ENCODE measurements at places on chromosomes 6 and 20.

GRCh38 chr6:149224399-149224798 lies 93.1 kb upstream of the TAB2 start:
- DNase-seq = no peak

DNA sequence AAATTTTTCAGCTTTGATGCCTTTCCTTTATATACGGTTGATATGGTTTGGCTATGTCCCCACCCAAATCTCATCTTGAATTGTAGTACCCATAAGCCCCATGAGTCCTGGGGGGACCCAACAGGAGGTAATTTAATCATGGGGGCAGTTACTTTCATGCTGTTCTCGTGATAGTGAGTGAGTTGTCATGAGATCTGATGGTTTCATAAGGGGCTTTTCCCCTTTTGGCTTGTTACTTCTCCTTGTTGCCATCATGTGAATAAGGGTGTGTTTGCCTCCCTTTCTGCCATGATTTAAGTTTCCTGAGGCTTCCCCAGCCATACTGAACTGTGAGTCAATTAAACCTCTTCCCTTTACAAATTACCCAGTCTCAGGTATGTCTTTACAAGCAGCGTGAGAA lies 66.8 kb downstream of the ARHGAP18 start:
- DNase-seq = no peak

DNA sequence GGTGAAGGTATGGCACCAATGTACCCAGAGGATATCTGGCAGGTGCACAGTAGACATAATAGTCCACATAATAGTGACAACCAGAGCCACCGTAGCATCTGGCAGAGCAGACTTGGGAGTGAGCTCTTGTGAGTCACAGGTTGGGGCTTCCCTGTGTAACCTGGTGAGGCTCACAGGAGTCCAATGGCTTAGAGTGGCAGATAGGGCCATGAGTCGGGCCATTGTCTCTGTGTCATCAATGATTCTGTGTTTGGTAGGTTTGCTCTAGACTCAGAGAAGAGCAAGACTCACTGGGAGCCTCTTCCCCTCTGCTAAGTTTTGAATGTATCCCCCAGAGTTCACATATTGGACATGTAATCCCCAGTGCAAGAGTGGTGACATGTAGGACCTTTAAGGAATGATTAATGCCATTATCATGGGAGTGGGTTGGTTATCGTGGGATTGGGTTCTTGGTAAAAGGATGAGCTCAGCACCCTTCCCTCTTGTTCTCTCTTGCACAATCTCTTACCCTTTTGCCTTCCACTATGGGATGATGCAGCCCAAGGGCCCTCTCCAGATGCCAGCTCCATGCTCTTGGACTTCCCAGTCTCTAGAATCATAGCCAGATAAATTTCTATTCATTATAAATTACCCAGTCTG lies 22.6 kb upstream of the SIRPA start:
- no peak for DNase-seq

DNA sequence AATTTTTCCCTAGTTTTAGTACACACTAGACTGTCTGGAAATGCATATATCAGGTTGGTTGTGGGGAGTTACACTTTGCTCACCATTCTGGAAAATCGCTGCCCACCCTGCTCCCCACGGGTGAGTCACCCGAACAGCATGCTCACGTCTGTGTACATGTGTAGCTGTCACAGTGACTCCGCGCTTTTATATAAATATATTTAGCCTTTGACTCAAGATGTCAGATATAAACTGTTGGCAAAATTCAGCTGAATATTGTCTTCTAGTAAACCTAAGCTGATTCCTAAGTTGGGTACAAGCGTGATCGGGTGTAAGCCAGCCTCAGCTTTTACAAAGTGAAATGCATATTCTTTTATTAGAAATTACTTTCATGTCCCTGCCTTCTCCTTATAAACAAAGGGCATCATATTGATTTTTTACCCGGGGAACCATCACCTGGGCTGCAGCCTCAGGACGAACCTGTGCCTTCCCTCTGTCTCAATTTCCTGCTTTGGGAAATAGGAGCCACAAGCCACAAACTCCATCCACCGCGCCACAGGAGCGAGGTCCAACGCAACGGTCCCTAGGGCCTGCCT lies 4.3 kb downstream of the SDCBP2 start:
- no peak for DNase-seq

DNA sequence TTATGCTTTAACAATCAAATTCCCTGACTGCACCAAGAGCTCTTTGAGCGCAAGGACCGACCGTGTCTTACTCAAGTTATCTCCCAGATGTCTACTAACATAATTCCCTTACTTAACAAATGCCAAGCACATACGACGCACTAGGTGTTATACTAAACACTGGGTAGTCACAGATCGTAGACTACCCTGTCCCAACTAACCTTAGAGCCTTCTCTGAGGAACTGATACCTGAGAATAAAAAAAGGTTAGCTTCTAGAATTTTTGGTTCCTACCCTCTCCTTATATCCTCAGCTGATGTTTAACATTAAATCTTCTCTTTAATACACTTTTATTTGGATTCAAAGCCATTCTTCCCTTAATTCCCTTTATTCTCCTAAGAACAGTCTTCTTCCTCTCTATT lies 38.5 kb downstream of the EPB41L2 start:
- DNase-seq = no peak

GRCh38 chr6:34602318-34603111 lies 46.4 kb upstream of the SPDEF start:
- DNase-seq = no peak

DNA sequence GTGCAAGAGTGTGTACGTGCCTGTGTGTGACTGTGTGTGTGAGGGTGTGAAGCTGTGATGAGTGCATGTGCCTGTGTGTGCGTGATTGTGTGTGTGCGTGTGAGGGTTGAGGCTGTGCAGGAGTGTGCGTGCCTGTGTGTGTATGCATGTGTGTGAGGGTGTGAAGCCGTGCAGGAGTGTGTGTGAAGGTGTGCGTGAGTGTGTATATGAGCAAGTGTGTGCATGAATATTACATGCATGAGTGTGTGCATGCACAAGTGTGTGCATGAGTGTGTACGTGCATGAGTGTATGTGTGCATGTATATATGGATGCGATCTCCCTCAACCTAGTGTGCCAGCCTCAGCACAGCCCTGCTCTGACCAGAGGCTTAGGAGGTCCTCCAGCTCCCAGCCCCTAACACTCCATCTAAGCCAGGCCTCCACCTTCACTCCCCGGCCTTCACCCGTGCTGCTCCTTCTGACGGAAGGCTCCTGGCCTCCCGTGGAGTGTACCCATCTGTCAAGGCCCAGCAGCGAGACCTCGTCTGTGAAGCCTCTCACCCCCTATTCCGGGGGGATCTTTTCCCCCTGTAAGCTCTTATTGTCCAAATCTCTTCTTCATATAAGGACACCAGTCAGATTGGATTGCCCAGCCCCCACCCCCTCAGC lies 19.9 kb upstream of the PHACTR3 start:
- DNase-seq = no peak

DNA sequence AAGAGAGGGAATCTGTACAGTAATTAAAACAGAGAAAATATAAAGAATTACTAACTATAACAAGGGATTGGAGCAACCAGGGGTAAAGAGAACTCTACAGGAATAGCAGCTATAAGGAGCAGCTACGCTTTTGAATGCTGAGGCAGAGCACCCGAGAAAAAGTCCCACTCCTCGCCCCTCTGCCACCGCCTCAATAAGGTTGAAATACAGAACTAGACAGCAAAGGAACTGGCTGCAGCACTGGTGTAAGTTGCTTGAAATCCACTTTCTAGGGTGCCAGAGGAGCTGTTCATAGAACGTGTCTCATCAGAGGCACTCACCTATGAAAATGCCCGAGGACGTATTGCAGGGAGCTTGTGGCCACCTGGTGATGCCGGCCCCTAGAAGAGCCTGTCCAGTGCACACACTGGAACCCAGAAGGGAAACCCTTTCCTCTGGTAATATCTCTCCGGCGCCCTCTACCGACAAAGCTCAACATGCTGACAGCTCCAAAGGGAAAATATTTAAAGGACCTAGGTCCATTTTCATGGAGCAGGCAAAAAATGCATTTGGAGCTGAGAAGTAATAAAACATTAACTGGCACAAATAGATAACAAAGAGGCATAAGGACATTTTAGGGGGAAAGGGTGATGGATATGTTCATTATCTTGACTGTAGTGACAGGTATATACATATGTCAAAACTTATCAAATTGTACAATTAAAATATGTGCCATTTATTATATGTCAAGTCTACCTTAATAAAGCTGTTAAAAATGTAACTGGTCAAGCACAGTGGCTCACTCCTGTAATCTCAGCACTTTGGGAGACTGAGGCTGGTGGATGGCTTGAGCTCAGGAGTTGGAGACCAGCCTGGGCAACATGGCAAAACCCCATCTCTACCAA lies 137.4 kb upstream of the HDAC2 start:
- no peak for DNase-seq

GRCh38 chr6:15510536-15511247 lies 152.1 kb downstream of the DTNBP1 start:
- no peak for DNase-seq

GRCh38 chr6:10310330-10310653 lies 104.6 kb downstream of the TFAP2A start:
- no peak for DNase-seq

GRCh38 chr6:144098993-144099392 lies 3.6 kb upstream of the SF3B5 start:
- no peak for DNase-seq

- DNase-seq = no peak
Observed at GRCh38 chr6:44333942-44334341, 8.5 kb upstream of the SPATS1 start.

- no peak for DNase-seq
Observed at GRCh38 chr20:48223715-48224114, 438.4 kb upstream of the SULF2 start.

DNA sequence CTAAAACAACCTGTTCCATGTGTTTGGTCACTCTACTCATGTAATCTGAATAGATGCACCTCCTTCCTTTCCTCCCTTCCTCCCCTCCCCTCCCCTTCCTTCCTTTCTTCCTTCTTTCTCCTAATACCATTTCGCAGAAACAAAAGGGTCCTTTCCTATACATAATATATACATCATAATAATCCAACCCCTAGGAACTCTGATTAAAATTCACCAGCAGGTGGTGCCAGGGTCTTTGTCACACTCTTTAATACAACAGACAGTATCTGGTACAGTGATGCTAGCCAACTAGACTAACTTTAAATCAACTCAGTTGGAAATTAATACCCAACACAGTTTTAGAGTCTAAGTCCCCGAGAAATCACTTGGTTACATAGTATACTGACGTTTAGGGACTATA lies 181.2 kb upstream of the SHLD1 start:
- DNase-seq = no peak

- DNase-seq = no peak
Observed at GRCh38 chr20:37988306-37988954, 44.8 kb downstream of the TTI1 start.

DNA sequence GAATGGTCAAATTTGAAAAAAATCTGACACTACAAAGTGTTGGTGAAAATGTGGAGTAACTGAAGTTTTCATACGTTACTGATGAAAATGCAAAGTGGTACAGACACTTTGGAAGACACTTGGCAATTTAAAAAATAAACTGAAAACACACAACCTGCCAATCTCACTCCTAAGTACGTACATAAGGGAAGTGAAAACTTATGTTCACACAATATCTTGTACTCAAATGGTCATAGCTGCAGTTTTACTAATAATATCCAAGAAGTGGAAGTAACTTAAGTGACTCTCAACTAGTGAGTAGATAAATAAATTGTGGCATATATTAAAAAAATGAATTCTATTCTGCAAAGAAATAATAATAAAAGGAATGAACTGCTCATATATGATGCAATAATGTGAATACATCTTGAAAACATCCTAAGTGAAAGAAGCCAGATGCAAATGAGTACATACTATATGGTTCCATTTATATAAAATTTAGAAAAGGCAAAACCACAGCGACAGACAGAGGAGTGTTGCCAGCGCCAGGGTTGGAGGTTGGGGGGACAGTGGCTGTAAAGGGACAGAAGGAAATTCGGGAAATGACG lies 198.2 kb downstream of the ERMARD start:
- DNase-seq = no peak

GRCh38 chr6:42694586-42694985 lies 27.8 kb downstream of the PRPH2 start:
- no peak for DNase-seq

GRCh38 chr20:16810216-16810615 lies 62.1 kb downstream of the OTOR start:
- no peak for DNase-seq

DNA sequence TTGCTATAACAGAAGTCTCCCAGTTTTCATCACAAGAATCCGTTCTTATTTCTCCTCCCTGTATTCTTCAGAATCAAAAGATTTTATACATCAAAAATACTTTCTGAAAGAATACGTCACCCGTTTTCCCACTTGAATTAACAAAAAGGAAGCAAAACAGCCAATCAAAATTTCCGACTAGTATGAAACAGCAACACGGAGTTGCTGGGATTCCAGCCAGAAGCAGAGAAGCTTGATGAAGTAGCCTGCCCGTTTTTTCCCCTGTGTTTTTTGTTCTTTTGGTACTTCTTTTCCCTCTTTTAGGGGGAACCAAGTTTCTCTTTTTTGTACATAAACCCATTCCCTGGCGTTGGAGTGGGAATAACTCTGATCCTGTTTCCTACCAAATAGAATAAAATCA lies 14.6 kb downstream of the TXLNB start:
- DNase-seq = no peak

DNA sequence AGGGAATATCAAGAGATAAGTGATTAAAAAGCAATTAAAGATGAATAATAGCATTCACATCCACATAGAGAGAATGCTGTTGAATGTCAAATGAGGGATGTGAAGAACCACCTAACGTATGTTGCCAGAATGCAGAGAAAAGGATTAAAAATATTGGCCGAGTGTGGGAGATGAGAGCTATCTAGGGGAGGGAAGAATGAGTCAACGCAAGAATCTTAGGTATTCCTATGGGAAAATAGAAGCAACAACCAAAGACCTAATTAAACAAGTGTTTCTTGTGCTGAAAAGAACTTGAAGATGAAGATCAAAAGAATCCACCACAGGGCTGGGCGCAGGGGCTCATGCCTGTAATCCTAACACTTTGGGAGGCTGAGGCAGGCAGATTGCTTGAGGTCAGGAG lies 12.2 kb upstream of the RSPH3 start:
- DNase-seq = no peak

DNA sequence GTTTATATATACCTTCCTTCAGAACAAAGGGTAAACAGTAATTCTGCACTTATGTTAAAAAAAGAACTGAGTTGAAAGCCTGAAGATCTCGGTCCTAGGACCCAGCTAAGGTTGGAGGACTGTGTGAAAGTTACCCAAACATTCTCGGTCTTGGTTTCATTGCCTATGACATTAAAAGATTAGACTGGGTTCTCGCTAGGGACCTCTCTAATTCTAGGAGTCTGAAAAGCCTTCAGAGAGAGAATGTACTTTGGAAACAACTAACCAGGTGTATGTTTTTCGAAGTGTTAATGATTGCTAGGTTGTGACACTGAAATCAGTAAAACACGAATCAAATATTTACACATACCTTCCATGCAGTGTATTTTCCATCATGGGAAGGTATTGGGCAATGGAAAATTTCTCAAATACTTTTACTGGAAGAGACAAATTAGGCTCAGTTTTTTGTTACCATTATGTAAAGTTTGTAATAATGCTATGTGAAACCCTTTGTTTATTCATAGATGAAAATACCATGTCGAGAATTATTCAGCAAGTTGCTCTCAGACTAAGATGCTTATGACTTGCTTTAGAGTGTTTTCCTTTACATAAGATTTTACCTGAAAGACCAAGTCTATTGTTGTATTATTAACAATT lies 113.7 kb upstream of the LOC128125822 start:
- DNase-seq = no peak
